ENCODE measurements at places on chromosomes 16 and 17. TPM values are rescaled to one million over a fixed set of nuclear protein-coding genes. Genes with fewer than 3 reads are reported as not detected.

METTL9 gene
- 76.5 TPM for total RNA-seq

CIBAR2 gene
- not detected for total RNA-seq

DNA sequence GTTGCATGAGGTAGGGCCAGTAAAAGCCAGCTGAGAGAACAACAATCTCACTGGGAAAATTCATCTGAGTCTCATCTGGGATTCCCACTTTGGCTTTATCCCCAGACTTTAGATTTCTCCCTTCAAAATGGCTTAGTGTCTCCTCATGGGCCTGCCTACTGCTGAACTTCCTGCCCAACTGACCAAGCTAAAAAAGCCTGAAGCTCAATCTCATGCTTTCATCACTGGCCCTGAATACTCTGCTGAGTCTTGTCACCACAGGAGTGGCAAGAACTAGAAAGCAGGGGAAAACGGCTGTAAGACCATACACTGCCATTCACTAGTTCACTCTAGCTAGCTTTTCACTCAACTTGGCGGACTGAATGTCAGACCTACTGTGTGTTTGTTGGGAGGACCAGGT, 96.4 kb upstream of the NOG start:
- DNase-seq, result no peak

DNA sequence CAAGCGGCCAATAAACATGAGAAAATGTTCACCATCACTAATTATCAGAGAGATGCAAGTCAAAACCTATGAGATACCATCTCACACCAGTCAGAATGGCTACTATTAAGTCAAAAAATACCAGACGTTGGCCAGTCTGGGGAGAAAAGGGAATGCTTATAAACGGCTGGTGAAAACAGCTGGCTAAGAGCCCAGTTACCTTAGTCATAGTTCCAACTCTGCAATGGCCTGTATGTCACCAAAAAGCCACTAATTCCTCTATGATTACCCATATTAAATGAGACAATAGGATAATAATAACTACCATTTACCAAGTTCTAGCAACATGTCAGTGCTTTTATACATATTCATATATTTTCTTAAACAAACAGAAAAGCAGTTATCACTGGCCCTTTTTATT, 42.9 kb upstream of the CDRT4 start:
- DNase-seq, result no peak

DNA sequence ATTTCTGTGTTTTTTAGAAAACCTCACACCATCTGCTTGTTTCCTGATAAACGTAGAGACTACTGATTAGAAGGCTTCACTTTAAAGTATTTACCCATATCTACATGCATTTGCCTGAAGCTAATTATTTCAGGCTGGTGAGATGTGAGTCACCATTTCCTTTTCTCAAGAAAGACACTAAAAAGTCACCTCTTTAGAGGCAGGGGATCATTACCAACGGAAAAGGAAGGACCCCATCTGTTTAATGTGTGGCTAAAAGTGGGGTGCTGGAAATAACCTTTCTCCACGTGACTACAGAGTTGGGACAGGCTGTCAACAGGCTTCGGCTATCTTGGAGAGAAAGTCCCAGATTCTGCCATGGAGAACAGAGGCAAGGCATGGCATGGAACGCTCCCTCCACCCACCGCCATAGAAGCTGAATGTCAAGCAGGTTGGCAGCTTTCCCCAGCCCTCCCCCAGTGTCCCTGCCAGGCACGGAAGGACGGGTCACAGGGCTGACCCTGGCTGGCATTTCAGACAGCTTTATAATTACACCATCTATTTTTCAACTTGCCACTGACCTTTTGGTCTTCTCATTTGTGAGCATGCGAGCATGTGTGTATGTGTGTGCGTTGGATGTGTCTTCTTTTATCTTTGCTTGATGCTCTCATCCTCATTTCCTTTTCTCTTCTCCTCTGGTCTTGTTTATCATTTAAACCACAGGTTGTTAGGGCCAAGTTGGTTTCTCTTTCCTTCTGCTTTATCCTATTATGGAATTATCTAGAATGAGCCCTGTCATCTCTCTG, 157.0 kb downstream of the CPPED1 start:
- no peak for DNase-seq
